Stimulated activated CD4-positive, alpha-beta T cell treated with anti-CD3 and anti-CD28 coated beads, Interleukin-1b, Interleukin-23, amount 100 ng/mL, for 1 hour (primary cell): ENCODE measurements at places on chromosomes 6 and 20.
A peak's percentile ranks its signal among the peaks of the same experiment; 100 is the strongest.

- DNase-seq, result no peak
These were observed 232.8 kb downstream of the MYLK4 start for GRCh38 chr6:2517855-2518473.

- peak; percentile 68 for DNase-seq
These were observed 1.5 kb upstream of the TENT5A start for GRCh38 chr6:81753711-81754577.

- DNase-seq, result no peak
These were observed 2.5 kb upstream of the ULBP2 start for GRCh38 chr6:149939356-149939648.

- no peak for DNase-seq
These were observed 103.3 kb downstream of the ANKS1A start for GRCh38 chr6:34992376-34992775.

GRCh38 chr6:37717836-37718251 lies 20.2 kb upstream of the MDGA1 start:
- DNase-seq, result no peak

- DNase-seq, result no peak
These were observed 16.4 kb upstream of the KIFC1 start for GRCh38 chr6:33375143-33375671.

DNA sequence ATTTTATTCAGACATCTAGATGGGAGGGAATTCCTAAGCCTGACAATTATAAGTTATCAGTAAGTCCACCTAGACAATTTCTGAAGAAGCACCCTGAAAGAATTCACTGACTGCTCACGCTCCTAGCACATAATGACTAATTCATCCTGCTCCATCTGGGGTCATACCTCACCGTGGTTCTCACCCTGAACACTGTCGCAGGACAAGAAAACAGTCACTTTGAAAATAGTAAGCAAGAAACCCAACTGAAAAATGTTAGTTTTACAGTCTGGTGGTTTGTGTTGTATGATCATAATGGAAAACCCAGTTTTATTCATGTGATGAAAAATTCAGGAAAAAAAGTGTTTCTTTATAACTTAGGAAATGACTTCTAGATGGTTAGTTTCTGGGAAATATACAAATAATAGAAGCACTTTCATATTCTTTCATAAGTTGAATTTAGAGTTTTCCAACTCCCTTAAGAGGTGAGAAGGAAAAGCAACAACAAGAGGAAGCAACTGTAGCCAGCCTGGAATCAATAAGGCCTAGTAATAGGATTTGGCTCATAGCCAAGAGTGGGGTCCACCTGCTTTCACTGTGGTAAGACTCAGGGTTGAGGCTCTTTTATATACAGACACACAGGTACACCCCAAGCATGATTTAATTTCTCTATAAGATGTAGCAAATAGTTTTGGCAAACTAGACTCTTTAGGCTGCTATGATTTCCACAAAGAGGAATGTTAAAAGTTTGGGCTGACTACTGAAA lies 94.1 kb downstream of the HIVEP2 start:
- no peak for DNase-seq

- no peak for DNase-seq
These were observed 32.1 kb downstream of the PSMG4 start for GRCh38 chr6:3290931-3291211.
